ENCODE measurements at places on chromosomes 16 and 17. TPM values are rescaled to one million over a fixed set of nuclear protein-coding genes. Genes with fewer than 3 reads are reported as not detected.

Gene TMEM238L
- 47.5 TPM for total RNA-seq

Gene TENT4B
- 11.5 TPM for total RNA-seq

Gene ZNF287
- total RNA-seq = 4.8 TPM

Gene KRTAP4-9
- not detected for total RNA-seq

Gene HSD3B7
- total RNA-seq = 27.7 TPM

Gene CRHR1
- total RNA-seq = not detected

Gene TNS4
- total RNA-seq = 3.0 TPM

Gene COX11
- 55.3 TPM for total RNA-seq

Gene CD300A
- total RNA-seq = 5.2 TPM

Gene ALOX15B
- 1.3 TPM for total RNA-seq

Gene NPIPA5
- 5.4 TPM for total RNA-seq

Gene CALB2
- 9.5 TPM for total RNA-seq

Gene TANGO6
- total RNA-seq = 8.2 TPM

Gene EXOC3L1
- total RNA-seq = 6.8 TPM

Gene CTF1
- 1.5 TPM for total RNA-seq

Gene AMDHD2
- 33.6 TPM for total RNA-seq

Gene SPATA22
- 1.1 TPM for total RNA-seq

Gene EPX
- not detected for total RNA-seq

Gene TEX14
- total RNA-seq = not detected

Gene RNF227
- total RNA-seq = 3.0 TPM

Gene RSAD1
- 35.9 TPM for total RNA-seq

Gene TEKT5
- total RNA-seq = 0.90 TPM

Gene SEZ6L2
- 6.1 TPM for total RNA-seq

Gene NSRP1
- total RNA-seq = 24.5 TPM

Gene EMC6
- total RNA-seq = 32.8 TPM

Gene ASGR2
- total RNA-seq = 0.96 TPM

Gene STX1B
- total RNA-seq = 0.14 TPM

Gene CSNK1D
- total RNA-seq = 221 TPM

Gene METTL16
- 16.2 TPM for total RNA-seq

Gene PLA2G10
- 20.9 TPM for total RNA-seq

Gene KREMEN2
- 0.22 TPM for total RNA-seq

Gene SGSM2
- total RNA-seq = 29.1 TPM

Gene KRT16
- total RNA-seq = not detected

Gene G6PC1
- total RNA-seq = 0.67 TPM

Gene SCGB1C2
- total RNA-seq = not detected

Gene UMOD
- total RNA-seq = not detected

Gene RAI1
- total RNA-seq = 17.0 TPM

Gene AHSP
- total RNA-seq = not detected

Gene HOXB5
- 16.2 TPM for total RNA-seq

Gene TMC7
- total RNA-seq = 5.4 TPM

Gene C16orf95
- 3.0 TPM for total RNA-seq

Gene GNGT2
- 0.89 TPM for total RNA-seq

Gene TBC1D28
- not detected for total RNA-seq

Gene TBC1D3E
- not detected for total RNA-seq

Gene CES4A
- 8.3 TPM for total RNA-seq

Gene ACSM2A
- not detected for total RNA-seq

Gene PPP1R27
- total RNA-seq = 0.52 TPM

Gene MT4
- total RNA-seq = not detected

Gene WFIKKN1
- total RNA-seq = 2.2 TPM

Gene FBXW10
- not detected for total RNA-seq

Gene C17orf107
- total RNA-seq = 2.6 TPM

Gene ERBB2
- total RNA-seq = 104 TPM

Gene SMIM22
- total RNA-seq = 208 TPM

Gene CEP112
- 6.3 TPM for total RNA-seq

All from mucosa of descending colon (tissue), 3 donors.